ENCODE measurements at places on chromosomes 2 and 18.

DNA sequence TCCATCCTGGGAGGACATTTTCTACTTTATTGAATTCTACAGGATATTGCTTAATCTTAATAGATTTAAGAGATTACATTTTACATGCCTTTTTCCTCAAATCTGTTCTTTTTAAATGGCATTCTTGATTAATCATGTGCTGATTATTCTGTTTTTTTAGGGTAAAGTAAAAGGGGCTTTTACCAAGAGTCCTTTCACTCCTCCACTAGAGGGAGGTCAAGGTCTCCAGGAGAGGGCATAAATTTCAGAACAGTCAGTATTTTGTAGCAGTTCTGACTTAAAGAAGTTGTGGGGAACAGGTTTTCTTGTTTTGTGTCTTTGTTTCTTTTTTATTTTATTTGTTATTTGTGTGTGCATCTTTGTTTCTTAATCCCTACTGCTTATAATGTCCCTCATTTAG, 25.4 kb downstream of the WDR75 start:
- DNase-seq = no peak

- DNase-seq = no peak
Measured at GRCh38 chr18:37684590-37684989, 119.0 kb upstream of the CELF4 start.

DNA sequence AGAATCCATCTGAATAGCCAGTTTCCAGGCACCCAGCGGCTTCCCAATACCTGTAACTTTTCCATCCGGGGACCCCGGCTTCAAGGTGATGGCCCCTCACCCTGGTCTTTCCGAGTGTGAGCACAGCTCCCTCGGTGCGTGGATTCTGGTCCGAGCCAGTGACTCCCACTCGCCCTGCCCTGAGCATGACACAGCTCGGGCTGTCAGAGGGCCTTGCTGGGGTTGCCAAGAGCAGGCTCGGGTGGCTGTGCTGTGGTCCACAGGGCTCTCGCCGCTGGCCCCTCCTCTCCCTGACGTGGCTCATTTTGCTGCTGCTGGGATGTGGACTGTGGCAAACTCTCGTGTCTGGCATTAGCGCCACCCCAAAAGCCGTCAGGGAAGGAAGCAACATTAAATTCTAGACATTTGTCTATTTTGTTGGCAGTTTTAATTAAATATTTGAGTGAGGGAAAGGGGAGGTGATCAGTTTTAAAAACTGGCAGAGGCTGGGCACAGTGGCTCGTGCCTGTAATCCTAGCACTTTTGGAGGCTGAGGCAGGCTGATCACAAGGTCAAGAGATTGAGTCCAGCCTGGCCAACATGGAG, 5.6 kb upstream of the ESPNL start:
- DNase-seq = no peak

DNA sequence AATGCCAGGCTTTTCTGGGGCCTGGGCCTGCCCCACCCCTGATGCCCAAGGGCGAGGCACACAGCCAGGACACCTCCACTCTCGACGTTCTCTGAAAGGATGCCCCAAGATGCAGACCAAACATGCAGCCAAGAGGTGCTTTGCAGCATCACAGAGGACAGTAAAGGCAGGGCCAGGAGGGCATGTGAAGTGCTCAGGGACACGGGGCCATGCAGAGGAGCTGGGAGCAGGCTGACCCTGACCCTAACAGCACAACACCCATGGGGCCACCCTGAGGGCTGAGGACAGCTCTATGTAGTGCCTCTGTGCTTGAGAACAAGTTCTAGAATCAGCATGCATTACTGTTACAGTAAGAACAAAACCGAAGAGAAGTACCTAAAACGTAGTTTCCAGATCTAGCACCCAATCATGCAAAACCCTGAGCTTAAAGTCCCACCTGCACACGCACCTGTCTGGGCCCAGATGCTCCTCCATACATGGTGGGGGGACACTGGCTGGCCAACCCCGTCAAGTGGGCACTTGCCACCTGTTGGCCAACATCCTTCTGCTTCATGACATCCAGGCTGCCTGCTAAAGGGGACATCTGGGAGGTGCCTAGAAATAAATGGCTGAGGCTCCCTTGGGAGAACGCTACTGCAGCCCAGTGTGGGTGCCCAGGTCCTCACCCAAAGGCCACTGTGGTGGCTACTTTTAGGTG, 15.4 kb downstream of the HS6ST1 start:
- DNase-seq = no peak

GRCh38 chr2:128402911-128403670, 84.4 kb upstream of the HS6ST1 start:
- no peak for DNase-seq

DNA sequence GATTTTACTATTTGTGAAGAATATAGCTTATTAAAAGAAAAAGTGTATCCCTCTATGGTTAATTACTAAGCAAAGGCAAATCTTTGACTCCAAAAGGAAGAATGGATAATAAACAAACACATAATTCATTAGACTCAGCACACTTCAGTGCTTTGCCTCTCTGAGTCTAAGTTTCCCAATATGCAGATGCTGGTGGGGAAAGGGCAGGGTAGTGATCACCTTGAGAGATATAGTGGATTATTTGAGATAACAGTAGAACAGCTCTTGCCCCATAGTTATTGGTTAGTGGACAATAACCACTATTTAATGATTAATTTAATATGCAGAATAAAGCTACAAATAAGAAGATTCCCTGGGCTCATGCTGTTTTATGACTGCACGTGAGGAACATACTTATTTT, 98.2 kb upstream of the SLC8A1 start:
- DNase-seq = peak; percentile 60

GRCh38 chr18:5457462-5457957, 86.3 kb downstream of the EPB41L3 start:
- DNase-seq = no peak

DNA sequence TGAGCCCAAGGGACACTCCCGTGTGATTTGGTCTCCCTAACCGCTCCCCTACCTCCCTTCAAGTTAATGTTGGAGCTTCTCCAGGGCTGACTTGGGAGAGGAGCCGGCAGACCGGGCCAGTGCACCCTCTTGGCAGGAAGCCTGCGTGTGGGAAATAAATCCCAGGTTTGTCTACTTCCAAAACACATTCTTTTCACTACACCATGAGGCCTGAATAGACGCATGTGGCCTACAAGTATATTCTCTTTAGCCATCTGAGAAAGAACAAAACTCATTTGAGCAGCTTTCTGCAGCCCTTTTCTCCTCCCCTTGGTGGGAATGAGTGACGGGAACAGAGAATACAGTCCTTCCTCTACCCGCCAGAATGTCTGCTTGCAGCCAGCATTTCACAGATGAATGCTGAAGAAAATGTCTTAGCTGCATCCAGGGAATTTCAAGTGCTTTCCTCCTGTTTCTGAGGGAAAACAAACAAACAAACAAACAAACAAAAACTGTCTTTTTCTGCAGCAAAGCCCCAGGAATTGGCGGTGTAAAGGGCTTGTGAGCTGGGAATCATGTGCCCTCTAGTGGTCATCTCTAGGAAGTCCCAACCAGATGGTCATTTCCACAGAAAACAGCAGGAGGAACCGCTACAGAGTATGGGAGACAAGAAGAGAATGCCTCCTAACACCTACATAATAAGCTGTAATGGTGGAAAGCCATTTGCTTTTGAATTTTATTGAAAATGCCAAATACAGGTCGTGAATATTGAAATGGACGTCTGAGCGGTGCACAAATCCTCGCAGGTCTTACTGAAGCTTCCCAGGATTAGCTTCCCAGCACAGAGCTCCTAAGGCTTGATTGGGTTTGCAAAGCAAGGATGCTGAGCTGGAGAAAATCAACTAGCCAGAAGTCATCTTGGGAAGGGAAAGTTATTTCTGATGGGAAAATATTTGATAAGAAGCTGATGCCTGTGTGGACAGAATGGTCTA, 41.2 kb upstream of the DAPL1 start:
- DNase-seq = no peak

DNA sequence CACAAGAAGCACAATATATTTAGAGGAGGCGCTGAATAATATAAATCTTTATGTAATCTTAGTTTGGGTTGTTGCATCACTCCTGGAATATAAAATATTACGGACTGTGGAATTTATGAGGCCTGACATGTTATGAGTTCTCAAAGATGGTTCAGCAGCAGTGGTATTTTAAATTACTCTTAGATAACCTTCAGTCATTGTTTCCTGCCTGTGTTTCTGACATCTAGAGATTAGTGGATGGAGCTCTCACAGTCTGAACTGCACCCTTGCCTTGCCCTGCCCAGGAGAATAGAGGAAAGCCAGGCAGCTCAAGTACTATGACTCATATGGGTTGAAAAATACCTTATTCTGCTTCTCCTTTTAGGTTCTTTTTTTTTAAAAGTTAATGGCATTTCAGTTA, 70.0 kb downstream of the ACSL3 start:
- no peak for DNase-seq

DNA sequence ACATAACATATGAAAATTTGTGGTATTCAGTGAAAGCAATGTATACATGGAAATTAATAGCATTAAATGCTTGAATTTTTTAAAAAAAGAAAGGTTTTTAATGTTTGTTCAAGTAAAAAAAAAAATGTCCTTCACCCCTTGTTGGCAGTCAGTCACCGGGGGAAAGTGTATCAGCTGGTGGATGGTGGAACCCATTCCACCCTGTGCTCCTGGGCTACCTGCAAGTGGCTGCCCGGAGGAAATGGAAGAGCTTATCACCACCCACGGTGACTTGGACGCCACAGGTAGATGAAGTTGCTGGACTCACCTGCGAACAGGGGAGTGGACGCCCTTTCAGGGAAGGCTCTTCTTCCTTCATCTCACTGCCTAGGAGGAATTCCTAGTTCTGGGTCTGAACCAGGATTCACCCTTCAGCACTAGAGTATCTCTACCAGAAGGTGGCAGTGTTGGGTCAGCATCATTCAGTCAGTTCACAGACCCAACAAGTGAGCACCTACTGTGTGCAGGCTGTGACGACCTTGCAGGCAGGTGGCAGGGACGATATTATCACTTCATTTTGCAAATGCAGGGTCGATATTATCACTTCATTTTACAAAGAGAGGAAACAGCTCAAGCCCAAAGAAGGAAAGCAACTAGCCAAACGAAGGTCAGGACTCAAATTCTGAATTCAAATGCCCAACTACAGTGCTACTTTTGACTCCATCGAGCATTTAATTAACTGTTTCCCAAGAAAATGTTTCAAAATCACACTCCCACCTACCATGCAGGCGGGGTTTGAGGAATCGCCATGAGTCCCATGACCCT, 35.8 kb downstream of the CIB4 start:
- peak; percentile 42 for DNase-seq

GRCh38 chr2:8643996-8644356, 37.9 kb upstream of the ID2 start:
- no peak for DNase-seq

DNA sequence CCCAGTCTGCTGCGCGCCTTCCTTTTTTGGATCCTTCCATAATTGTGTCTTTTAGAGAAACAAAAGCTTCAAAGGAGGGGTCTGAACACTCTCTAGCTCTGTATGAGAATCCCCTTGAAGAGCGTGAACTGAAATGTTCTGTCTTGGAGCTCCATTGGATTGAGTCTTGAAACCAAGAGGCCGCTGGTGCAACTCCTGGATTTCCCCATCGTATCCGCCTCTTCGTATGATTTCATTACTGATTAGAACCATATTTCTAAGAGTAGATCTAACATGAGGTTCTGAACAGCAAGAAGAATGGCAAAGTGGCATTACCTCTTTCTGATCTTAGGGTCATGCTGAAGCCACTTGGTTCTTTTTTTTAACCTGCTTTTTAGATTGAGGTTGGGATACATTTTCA, 31.4 kb upstream of the NRP2 start:
- no peak for DNase-seq

GRCh38 chr2:231050018-231050901, 6.4 kb upstream of the PSMD1 start:
- no peak for DNase-seq

- DNase-seq = peak; percentile 83
Measured at GRCh38 chr2:48569433-48569832, 39.5 kb downstream of the STON1 start.

- peak; percentile 89 for DNase-seq
Measured at GRCh38 chr18:48902023-48902855, 48.5 kb downstream of the SMAD7 start.

DNA sequence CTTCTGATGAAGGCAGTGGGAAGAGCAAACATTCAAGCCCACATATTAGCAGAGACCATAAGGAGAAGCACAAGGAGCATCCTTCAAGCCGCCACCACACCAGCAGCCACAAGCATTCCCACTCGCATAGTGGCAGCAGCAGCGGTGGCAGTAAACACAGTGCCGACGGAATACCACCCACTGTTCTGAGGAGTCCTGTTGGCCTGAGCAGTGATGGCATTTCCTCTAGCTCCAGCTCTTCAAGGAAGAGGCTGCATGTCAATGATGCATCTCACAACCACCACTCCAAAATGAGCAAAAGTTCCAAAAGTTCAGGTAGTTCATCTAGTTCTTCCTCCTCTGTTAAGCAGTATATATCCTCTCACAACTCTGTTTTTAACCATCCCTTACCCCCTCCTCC, 35.4 kb downstream of the CCNT2 start:
- DNase-seq = no peak

- DNase-seq = no peak
Measured at GRCh38 chr18:24041691-24042090, 27.1 kb downstream of the TTC39C start.

GRCh38 chr2:67806816-67807215, 256.0 kb downstream of the C1D start:
- no peak for DNase-seq

- no peak for DNase-seq
Measured at GRCh38 chr2:28662044-28662443, 89.6 kb upstream of the PPP1CB start.

DNA sequence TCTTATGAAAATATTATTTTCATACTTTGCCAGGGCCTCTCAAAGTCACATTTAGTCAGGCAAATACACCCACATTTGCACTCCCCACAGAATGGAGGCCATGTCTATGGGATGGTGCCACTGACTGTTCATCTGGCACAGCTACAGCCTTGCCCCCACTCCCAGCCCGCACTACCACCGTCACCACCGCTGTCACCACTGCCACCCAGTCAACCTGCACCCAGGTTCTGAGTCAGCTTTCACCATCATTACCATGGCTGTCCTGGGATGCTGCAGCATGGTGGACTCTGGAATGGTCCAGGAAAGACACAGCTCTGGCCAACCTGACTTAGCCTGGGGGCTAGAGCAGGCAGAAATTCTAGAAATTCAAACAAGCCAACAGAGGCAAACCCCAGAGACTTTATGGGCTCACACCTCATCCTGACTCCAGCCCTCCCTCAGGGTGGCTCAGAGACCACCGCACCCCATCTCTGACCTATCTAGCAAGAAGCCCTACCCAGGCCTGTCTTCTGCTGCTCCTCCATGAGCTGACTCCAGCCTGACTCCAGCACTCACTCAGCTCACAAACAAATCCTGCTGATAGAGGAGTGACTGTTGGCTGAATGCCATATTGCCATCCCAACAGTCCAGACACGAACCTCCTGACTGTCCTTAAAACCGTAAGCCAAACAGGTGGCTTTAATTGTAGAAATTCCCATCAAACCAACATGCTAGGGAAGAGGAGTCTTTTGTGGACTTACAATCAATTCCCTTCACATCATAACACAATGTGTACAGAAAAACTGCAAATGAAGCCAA, 28.0 kb downstream of the DNER start:
- DNase-seq = no peak

DNA sequence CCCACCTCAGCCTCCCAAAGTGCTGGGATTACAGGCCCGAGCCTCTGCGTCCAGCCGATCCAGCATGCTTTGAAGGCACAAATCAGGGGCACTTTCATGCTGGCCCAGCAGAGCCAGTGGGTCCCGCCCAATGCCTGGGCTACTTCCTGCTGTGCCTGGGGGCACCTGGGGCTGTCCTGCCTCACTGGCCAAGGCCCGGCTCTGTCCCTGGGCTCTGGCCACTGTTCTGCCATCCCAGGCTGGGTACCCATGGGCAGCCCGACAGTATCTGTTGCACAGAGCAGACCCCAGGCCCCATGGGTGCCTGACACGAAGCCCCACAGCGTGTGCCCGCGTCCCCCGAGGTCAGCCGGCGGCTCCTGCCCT, 6.8 kb upstream of the GAL3ST2 start:
- no peak for DNase-seq

Measured in trophoblast cell (in vitro differentiated cells and primary cell).